Mammary epithelial cell (primary cell): ENCODE measurements at places on chromosomes 5 and 9.

- DNase-seq = no peak
These were observed 220.1 kb upstream of the DMAC1 start for GRCh38 chr9:8019636-8020035.

DNA sequence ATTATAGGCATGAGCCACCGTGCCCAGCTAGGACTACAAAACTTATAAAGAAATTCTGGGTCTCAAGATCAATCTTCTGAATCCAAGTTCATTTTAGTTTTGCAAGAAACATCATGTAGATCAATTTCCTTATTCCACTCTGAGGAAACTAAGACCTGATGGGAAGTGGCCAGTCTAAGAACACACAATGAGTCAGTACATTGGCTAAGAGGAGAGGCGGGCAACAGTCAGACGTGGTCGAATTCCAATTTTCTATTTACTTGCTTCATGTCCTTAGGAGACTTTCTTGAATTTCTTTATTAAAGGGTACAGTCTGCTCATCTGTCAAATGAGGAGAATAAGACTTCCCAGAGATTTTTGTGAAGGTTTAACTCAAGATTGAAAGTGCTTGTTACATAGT is 432.1 kb upstream of the BRINP1 start:
- DNase-seq = no peak

DNA sequence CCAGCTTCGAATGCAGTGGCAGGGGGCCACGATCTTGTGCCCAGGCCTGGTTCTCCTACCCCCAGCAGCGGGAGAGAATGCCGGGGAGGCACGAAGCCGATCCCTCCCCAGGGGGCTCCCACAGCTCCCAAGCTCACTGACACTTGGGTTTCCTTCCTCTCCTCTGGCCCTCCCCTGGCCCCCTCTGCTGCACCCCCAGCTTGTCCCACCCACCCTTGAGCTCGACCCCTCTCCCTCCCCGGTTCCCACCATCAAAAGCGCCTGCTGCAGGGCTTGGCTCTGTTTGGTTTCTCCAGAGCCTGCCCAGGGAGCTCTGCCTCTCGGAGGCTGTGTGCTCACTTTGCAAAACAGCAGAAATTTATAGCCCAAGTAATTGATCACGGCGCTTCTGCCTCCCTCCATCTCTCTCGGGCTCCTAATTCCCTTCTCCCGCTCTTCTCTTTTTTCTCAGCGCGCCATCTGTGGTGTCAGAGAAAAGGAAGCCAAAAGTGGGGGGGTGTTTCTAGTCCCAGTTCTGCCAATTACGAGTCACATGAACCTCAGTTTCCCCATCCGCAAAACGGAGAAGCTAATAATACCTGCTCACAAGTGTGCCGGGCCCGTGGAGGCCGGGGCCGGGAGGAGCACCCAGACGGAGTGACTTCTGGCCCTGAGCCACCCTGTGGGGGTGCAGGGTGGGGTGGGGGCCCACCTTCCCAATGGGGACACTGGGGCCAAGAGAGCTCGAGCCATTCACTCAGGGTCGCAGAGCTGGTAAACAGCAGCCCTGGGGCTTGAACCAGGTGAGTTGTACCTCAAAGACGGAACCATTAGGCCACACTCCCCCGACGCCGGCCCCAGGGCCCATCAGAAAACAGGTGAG is 141.2 kb upstream of the IER5L start:
- DNase-seq = no peak

DNA sequence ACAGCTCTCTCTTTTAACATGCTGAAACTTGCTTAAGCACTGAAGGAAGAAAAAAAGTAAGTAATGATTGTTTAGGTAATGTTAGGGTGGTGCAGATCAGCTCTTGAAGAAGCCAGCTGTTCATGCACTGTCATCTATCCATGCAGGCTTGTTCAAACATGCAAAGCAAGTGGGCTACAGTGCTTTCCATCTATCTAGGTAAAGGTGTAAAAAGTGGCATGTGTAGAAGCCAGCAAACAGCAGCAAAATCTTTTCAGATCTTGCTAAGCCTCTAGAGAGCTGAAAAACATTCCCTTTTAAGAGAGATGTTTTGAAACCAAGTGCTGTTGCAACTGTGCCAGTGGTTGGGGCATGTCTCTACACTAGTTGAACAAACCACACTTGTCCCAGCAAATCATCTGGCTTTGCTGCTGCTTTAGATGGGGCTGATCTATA is 214.4 kb downstream of the EFNA5 start:
- peak; percentile 89 for DNase-seq

- DNase-seq = no peak
These were observed 11.7 kb upstream of the DOLPP1 start for GRCh38 chr9:129068990-129069861.

GRCh38 chr9:105138306-105138801 is 106.1 kb upstream of the SLC44A1 start:
- DNase-seq = no peak

- DNase-seq = no peak
These were observed 473.0 kb downstream of the NTRK2 start for GRCh38 chr9:85142496-85142911.

DNA sequence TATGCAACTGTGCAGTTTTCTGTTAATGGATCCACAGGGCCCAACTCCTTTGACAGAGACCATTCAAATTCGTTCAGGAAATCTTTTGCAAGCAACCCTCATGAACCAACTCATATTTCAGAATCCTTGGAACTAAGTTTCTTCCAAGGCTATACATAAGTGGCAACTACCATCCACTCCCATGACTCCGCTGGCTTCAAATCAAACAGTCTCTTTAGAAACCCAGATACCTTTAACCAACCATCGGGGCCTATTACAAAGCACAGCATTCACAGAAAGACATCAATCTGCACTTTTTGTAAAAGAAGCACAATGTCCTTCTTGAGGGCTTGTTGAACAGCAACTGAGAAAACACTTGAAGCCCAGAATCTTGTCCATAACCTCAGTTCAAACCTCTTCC is 526.9 kb downstream of the DTWD2 start:
- no peak for DNase-seq

- no peak for DNase-seq
These were observed 244.8 kb downstream of the CSNK1G3 start for GRCh38 chr5:123756816-123757215.

GRCh38 chr9:33155393-33155792 is 11.7 kb downstream of the B4GALT1 start:
- DNase-seq = peak; percentile 68

- peak; percentile 51 for DNase-seq
These were observed 270.5 kb downstream of the SMARCA2 start for GRCh38 chr9:2285416-2286332.

DNA sequence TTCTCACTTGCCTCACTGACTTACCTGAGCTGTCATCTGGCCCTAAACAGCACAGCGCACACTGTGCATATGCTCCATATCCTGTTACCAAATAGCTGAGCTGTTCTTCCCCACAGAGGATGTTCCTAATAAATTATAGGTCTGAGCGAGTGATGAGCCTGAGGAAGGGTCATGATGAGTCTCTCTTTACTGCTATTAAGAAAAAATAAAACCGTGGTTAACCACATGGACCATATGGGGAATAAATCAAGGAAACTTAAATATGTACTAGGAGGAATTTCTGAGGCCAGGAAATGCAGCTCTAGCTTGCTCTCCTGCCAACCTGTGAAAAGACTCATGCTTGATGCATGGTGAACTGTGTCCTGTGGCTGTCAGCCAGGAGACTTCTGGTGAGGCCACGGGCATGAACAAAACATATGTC is 424.8 kb upstream of the DMAC1 start:
- DNase-seq = no peak

DNA sequence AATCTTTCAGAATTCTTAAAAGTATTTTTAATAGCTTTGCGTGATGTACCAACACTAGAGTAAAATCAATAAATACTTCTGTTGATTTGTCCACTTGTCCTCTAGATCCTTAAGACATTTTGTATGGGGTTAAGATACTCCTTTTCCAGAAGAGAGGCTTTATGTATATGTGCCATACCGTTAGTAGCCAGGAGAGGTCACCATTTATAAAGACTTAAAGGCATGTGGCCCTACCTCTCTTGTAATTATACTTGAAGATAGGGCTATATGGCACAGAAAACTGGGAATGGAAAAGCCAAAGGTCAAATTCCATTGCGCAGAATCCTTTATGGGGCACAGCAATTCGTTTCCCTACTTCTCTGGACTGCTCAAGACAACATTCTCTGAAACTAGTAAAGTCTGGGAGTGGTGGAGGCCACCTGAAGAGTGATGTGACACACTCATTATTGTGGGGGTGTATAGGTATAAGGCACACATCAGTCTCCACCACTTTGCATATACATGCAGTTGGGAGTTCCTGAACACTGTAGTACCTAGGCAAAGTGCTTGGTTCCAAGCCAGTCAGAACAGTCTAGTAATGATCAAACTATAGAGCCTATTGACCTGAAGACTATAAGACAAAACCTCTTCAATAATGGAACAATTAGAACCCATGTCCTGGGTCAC is 140.1 kb upstream of the FBXL17 start:
- peak; percentile 48 for DNase-seq

DNA sequence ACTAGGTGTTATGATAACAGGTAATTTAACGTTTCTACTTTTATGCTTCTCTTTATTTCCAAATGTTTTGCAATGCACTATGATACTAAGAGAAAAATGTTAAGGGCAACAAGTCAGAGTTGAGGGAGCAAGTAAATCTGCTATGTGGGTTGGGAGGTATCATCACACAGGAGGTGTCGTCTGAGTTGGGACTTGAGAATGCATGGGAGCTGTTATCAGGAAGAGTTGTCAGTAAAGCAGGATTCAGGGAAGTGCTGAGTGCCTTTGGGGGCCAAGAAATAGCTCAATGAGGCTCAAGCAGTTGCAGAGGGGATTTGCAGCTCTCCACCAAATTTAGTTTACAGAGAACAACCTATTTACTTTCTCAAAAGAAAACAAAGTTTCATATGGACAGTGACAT is 108.0 kb downstream of the PPP2R2B start:
- DNase-seq = no peak

DNA sequence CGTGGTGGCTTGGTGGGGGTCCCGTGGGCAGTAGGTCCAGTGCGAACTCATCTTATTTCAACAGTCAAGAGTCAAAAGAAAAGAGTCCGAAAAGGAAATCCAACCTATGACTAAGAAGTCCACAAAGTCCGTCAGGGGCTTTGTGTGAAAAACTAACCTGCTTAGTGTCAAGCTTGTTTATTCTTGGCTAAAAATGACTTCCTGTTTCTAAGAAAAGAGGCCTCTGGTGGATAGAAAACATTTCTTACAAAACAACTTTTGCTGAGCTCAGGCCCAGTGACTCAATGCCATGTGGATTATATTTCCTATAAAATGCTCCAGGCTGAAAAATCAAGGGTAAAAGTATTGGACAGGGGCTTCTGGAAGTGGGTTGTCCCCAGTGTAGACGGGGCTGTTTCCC is 105.9 kb downstream of the GADD45G start:
- DNase-seq = no peak

- no peak for DNase-seq
These were observed 55.0 kb downstream of the DCP2 start for GRCh38 chr5:113031557-113031956.

- no peak for DNase-seq
These were observed 235.7 kb upstream of the HAPLN1 start for GRCh38 chr5:83956386-83956785.

DNA sequence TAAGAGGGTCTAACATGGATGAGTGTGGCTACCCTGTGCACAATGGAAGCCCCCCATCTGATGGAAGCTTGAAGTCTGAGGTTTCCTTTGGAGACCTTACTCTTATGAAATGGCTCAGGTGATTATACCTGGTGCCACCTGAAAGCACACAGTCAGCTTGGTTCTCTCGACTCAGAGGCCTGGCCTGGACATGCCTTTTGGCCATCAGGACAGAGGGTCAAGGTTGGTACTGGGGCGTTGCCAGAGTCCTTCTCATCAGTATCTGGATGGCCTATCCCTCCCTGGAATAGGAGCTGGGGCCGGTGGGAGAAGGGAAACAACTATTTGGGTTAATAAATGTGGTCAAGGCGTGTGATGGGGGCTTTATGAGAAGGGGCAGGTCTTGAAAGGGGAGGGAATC is 48.9 kb downstream of the COL27A1 start:
- no peak for DNase-seq

DNA sequence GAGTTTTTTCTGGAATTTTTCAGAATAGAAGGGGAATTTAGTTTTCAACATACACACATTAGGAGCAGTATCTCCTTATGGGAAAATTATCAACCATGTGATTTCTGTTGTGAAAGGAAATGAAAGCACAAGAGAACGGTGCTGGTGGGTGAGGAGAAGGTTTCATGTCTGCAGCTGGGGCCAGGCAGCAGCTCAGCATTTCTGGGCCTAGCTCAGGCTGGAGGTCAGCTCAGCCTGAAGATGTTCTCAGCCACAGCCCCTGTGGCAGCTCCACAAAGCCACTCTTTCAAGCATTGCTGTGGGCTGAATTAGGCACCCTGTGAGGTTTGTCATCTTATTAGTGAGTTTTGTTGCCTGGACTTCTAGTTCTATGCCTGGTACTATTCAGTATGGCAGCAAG is 90.3 kb downstream of the DIRAS2 start:
- no peak for DNase-seq

GRCh38 chr5:127568166-127568565 is 50.7 kb downstream of the PRRC1 start:
- no peak for DNase-seq
